GM23248 (cell line): ENCODE measurements at places on chromosomes 2 and 18. TPM values are rescaled to one million over a fixed set of nuclear protein-coding genes. Genes with fewer than 3 reads are reported as not detected.

- H3K27ac ChIP-seq, result no peak overlapping the region
- H3K27me3 ChIP-seq, result no peaks in the 10 kb centered on the region
- no peaks in the 10 kb centered on the region for H3K4me1 ChIP-seq
These were observed 170.1 kb downstream of the MEIS1 start for GRCh38 chr2:66604976-66605375.

GREB1 gene
- total RNA-seq, result not detected in 2 replicates

DNA sequence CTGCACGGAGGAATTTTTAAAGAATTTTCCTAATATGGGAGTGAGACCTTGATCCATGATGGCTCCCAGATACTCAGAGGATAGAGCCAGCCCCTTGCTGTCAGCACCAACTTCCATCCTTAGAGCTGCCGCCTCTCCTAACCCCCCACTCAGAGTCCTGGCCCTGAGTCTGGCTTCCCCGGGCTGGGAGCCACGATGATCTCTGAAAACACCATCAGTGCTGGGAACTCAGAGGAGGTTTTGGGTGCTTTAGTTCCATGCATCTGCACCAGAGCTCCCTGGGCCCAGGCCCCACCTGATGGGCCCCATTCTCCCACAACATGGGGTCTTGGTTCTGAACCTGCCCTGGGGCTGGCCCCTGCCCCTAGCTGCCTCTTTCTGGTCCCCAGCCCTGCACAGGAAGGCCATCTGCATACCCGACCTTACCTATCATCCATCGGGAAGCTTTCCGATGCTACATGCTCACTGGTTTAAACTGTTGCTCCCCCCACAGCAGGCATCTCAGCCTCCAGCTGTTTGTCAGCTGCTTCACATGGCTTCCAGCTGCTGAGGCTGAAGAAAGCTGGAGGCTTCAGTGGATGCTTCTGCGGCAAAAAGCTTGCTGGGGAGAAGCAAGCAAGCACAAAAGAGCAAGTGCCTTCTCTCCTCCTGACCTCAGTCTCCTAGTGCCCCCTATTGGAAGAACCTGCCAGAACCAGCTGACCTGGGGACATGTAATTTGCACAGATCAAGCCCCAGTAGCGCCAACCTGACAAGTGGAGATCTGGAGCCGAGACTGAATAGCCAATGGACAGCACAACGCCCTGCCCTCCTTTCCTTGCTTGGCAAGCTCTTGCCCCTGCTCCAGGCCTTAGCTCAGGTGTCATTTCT, 24.2 kb upstream of the RHOB start:
- peak; percentile 42 for DNase-seq
- H3K27me3 ChIP-seq, result no peaks in the 10 kb centered on the region
- no peak overlapping the region for H3K27ac ChIP-seq
- peaks cover 29% of the 10 kb centered on the region for H3K4me1 ChIP-seq
- no peaks in the 10 kb centered on the region for H3K36me3 ChIP-seq

DNA sequence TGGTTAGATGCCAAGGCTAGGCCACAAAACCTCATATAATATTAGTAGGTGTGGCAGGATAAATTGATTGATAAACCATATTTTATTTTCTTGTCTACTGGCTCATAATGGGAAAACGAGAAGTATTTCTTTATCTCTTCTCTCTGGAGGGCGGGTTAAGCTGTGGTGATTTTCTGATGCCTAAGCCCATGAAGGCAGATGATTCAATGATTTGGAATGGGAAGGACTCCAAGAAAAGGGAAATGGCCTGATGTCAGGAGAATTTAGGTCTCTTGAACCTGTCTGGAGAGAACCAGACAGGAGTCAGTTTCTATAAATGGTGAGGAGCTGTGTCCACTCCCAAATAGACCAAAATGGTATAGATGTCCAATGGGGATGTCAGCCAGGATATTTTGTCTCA, 18.7 kb upstream of the MAP4K3 start:
- H3K4me3 ChIP-seq, result no peak overlapping the region
- H3K4me1 ChIP-seq, result no peaks in the 10 kb centered on the region
- no peak for DNase-seq
- H3K36me3 ChIP-seq, result no peaks in the 10 kb centered on the region

DNA sequence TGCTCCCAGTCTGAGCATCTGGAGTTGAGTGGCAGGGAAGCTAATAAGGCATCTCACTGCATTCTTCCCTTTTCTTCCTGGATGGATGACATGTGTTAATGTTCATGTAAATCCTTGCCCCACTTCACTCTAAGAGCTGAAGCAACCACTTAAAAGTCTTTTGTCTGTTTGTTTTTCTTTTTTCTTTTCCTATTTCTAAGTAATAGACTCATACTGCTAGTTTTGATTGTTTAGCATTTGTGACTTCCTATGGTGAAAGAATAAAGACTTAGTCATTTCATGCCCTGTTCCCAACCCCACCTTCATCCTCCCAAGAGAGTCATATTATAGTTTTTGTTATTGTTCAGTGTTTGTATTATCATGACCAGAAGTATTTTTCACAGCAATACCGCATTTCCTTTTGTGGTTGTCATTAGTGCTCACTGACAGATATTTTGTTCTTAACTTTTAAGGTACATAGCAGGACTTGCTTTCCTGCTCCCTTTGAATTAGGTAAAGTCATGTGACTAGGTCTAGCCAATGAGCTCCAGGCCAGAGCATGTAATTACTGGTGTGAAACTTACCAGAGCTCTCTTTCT, 18.1 kb upstream of the SPP2 start:
- H3K36me3 ChIP-seq, result no peaks in the 10 kb centered on the region
- peaks cover 23% of the 10 kb centered on the region; the same call in 1 of the 2 replicates for H3K27me3 ChIP-seq
- no peak overlapping the region for H3K27ac ChIP-seq
- peak; percentile 78 for DNase-seq
- H3K4me1 ChIP-seq, result peaks cover 20% of the 10 kb centered on the region

DNA sequence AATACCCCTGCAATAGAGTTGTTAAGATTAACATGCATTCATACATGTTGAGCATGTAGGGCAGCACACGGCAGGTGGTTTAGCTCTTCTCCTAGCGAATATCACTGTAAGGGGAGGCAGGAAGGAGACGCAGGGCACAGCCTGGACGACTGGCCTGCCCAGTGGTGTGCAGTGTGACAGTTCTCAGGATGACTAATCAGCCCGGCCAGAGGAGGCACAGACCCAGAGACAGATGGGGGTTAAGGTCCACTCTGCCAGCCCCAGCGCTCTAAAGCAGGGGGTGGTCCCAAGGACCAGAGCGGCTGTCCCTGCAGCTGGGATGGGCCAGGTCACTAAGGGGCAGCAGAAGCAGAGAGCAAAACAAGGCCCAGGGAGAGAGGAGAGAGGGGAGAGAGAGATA, 63.7 kb downstream of the RNF152 start:
- no peaks in the 10 kb centered on the region for H3K4me1 ChIP-seq
- H3K36me3 ChIP-seq, result no peaks in the 10 kb centered on the region
- no peak for DNase-seq
- H3K27ac ChIP-seq, result no peak overlapping the region
- H3K4me3 ChIP-seq, result no peak overlapping the region

- peak; percentile 76 for DNase-seq
- H3K27ac ChIP-seq, result peak overlapping the region; percentile 89
- peaks cover 50% of the 10 kb centered on the region for H3K4me1 ChIP-seq
These were observed 59.2 kb downstream of the IL1R2 start for GRCh38 chr2:102050854-102051391.

UGT1A5 gene
- not detected in 2 replicates for total RNA-seq

- H3K4me1 ChIP-seq, result no peaks in the 10 kb centered on the region
- no peak overlapping the region for H3K4me3 ChIP-seq
- no peaks in the 10 kb centered on the region for H3K27me3 ChIP-seq
- no peak overlapping the region for H3K27ac ChIP-seq
- DNase-seq, result no peak
These were observed 1379.1 kb upstream of the CDH2 start for GRCh38 chr18:29556070-29556469.

SLC38A11 gene
- not detected in 2 replicates for total RNA-seq

- no peaks in the 10 kb centered on the region for H3K4me1 ChIP-seq
- H3K27ac ChIP-seq, result no peak overlapping the region
- DNase-seq, result no peak
- no peaks in the 10 kb centered on the region; the same call in 1 of the 2 replicates for H3K27me3 ChIP-seq
- no peaks in the 10 kb centered on the region for H3K36me3 ChIP-seq
These were observed 76.6 kb upstream of the ARL5A start for GRCh38 chr2:151904807-151905206.

- H3K27me3 ChIP-seq, result no peaks in the 10 kb centered on the region
- no peak overlapping the region for H3K4me3 ChIP-seq
- no peak for DNase-seq
These were observed 21.4 kb upstream of the HAAO start for GRCh38 chr2:42813763-42814162.

DNA sequence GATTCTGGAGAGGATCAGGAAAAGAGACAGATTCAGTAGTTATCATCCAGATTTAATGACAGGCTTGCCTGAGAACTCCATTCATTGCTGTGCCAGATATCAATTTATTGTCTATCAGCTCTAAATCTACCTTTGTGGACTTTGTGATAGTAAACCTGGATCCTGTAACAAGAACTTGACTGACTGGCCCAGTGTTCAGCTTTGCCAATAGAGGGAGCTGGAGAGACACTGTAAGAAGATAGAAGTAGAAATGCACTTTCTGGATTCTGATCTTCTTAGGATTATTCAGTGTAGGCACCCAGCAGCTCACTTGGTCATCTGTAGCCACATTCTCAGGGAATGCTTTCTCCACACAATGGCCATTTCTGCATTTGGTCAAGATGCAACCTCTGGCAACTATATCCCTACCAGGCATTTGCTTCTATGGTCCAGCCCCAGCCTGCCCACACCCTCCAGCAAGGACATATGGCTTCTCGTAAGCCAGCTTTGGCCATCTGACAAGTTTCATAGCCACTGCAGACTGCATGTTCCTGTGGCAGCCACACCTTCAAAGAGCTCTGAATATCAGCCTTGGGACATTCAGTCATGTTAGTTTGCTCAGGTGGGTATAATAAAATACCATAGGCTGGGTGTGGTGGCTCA, 6.1 kb upstream of the SERPINB8 start:
- H3K27ac ChIP-seq, result no peak overlapping the region
- H3K4me1 ChIP-seq, result peaks cover 14% of the 10 kb centered on the region; the same call in 1 of the 2 replicates
- no peaks in the 10 kb centered on the region for H3K27me3 ChIP-seq
- no peaks in the 10 kb centered on the region for H3K36me3 ChIP-seq

APCDD1 gene
- total RNA-seq, result not detected in 2 replicates

DNA sequence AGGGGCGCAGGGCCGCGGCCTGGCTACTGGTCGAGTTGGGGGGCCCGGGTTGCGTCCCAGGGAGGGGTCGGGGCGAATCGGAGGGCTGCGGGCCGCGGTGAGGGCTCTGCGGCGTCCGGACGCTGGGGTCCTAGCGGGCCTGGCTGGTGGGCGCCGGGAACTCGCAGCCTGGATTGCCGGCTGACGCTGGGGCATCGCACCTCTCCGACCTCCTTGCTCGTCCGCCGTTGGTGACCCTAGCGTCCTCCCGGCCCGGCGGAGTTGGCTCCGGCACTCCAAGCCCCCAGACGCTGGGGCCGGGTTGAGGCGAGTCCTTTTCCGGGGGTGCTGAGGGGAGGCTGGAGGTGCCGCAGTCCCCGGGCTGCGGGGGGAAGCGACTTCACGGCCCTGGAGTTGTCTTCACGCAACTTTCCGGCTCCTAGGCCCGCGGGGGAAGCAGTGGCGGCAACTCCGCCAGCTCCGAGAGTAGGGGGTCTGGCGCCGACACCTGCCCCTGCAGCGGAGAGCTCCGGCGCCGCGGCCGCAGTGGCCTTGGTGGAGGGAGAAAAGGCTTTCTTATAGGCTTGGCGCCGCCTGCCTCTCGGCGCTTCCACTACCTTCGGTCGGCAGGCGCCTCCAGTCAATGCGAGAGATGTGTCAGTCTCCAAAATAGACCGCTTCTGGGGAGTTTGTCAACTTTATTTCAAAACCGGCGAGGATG, 70.3 kb downstream of the HAUS1 start:
- DNase-seq, result peak; percentile 78
- H3K36me3 ChIP-seq, result no peaks in the 10 kb centered on the region
- H3K27ac ChIP-seq, result peak overlapping the region; percentile 56

GRCh38 chr2:235979753-235980435, 188.3 kb downstream of the GBX2 start:
- no peaks in the 10 kb centered on the region for H3K36me3 ChIP-seq
- H3K27me3 ChIP-seq, result no peaks in the 10 kb centered on the region
- H3K27ac ChIP-seq, result no peak overlapping the region
- no peak overlapping the region for H3K4me3 ChIP-seq

WDR75 gene
- 30.5 and 44.1 TPM in 2 replicates for total RNA-seq

ALLC gene
- not detected in 2 replicates for total RNA-seq

KIAA2012 gene
- not detected in 2 replicates for total RNA-seq

DNA sequence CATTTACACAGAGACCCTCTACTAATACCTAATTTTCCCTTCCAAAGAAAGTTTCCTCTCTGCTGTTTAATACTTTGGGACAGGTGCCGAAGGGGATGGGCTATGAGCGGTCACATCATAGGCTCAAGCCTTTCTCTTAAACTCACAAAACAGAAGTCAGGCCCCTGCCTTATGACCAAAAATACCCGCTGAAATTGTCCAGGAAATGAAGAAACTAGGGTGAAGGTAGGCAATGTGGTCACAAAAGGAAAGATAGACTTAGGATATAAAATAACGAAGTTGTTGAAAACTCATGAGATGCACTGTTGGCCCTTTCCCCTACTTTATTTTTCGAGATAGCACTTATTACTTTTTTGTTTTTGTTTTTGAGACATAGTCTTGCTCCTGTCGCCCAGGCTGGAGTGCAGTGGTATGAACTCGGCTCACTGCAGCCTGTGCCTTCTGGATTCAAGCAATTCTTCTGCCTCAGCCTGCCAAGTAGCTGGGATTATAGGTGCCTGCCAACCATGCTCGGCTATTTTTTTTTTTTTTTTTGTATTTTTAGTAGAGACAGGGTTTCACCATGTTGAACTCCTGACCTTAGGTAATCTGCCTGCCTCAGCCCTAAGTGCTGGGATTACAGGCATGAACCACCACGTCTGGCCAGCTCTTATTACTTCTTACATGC, 16.3 kb downstream of the SLC8A1 start:
- H3K27ac ChIP-seq, result peak overlapping the region; percentile 66
- no peaks in the 10 kb centered on the region for H3K36me3 ChIP-seq
- DNase-seq, result peak; percentile 25
- peaks cover 82% of the 10 kb centered on the region for H3K4me1 ChIP-seq

- H3K27ac ChIP-seq, result no peak overlapping the region
- no peaks in the 10 kb centered on the region for H3K27me3 ChIP-seq
- H3K4me3 ChIP-seq, result no peak overlapping the region
- H3K4me1 ChIP-seq, result peaks cover 18% of the 10 kb centered on the region
These were observed 3.6 kb downstream of the USP39 start for GRCh38 chr2:85619617-85620016.

GLI2 gene
- total RNA-seq, result 5.1 and 8.3 TPM in 2 replicates

CCDC68 gene
- 0.11 TPM in 1 of 2 replicates, not detected in the other for total RNA-seq

GRCh38 chr2:21175895-21176646, 52.3 kb downstream of the TDRD15 start:
- no peaks in the 10 kb centered on the region for H3K27me3 ChIP-seq
- no peak for DNase-seq
- H3K4me3 ChIP-seq, result no peak overlapping the region

MROH2A gene
- not detected in 2 replicates for total RNA-seq

GRCh38 chr2:44741507-44741906, 200.0 kb upstream of the SIX3 start:
- no peak overlapping the region for H3K4me3 ChIP-seq
- no peak for DNase-seq
- H3K36me3 ChIP-seq, result no peaks in the 10 kb centered on the region
- no peak overlapping the region for H3K27ac ChIP-seq

GRCh38 chr2:223418604-223419199, 183.5 kb downstream of the SCG2 start:
- H3K36me3 ChIP-seq, result no peaks in the 10 kb centered on the region
- peaks cover 22% of the 10 kb centered on the region for H3K4me1 ChIP-seq

IL37 gene
- not detected in 2 replicates for total RNA-seq
